ENCODE measurements at places on chromosomes 6 and 20.

DNA sequence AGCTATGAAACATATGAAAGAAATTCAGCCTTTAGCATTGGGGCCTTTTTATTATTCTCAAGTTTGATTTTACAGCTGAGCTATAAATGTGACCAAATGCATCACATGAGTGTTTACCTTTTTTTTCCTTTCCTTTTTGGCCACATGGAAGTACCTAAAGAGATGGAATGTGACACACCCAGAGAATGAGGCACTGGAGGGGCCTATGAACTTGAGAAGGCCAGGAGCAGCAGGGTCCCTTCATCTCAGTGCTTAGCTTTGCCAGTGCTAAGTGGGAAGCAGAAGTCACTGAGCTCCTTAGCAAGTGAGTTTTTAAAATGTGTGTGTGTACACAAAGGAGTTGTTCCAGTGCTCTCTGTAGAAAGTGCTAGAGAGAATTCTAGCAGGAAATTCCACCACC, 44.7 kb downstream of the RREB1 start:
- no peak for DNase-seq

DNA sequence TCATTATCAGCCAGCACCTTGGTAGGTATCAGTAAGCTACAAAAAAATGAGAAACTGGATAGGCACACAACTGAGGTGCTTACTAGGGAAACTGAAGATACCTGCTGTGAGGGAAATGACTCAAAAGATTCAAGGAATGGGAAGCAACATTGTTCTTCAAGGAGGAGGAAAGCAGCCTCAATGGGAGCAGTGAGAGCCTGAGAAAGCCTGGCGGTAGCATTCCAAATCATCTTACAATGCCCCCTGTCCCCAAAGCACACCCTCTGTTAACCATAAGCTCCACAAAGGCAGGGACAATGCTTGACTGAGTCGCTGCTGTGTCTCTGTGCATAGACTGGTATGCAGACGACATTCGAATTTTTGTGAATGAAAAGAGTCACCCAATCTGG, 10.6 kb downstream of the PKHD1 start:
- no peak for DNase-seq

DNA sequence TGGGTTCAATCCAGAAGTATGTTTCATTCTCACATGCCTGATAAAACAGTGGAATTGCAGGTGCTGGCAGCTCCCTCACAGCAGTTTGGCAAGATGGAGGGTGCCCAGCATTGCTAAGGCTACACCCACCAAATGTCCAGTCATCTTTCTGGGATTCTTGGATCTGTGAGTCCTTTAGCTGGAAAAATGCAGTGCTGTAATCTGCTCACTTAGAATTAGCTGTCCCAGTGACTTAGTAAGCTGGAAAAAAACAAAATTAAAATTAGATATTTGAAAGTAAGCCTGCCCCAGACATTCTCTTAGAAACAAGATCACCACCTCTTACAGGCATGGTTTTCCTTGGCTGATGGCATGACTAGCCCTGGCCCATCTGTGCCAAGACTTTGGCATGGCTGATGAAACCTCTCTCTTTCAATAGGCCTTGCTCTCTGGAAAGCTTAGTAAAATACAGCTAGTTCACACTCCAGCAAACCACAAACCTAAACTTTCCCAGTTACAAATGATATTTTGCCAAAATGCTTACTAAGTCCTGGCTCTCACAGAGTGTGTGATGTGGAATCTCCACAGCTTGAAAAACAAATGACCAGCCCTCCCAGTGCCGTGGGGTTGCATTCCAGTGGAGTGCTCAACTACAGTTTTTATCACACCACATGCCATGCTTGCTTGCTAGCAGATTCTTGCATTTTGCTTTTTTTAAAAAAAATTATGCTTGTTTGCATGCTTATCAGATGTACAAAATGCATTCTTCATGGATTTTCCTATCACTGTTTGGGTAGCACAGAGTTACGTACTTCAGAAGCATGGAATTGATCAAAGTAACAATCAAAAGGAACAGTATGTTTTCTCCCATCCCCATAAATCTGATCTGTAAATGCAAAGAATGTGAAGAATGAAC, 261.5 kb downstream of the EYA4 start:
- no peak for DNase-seq

DNA sequence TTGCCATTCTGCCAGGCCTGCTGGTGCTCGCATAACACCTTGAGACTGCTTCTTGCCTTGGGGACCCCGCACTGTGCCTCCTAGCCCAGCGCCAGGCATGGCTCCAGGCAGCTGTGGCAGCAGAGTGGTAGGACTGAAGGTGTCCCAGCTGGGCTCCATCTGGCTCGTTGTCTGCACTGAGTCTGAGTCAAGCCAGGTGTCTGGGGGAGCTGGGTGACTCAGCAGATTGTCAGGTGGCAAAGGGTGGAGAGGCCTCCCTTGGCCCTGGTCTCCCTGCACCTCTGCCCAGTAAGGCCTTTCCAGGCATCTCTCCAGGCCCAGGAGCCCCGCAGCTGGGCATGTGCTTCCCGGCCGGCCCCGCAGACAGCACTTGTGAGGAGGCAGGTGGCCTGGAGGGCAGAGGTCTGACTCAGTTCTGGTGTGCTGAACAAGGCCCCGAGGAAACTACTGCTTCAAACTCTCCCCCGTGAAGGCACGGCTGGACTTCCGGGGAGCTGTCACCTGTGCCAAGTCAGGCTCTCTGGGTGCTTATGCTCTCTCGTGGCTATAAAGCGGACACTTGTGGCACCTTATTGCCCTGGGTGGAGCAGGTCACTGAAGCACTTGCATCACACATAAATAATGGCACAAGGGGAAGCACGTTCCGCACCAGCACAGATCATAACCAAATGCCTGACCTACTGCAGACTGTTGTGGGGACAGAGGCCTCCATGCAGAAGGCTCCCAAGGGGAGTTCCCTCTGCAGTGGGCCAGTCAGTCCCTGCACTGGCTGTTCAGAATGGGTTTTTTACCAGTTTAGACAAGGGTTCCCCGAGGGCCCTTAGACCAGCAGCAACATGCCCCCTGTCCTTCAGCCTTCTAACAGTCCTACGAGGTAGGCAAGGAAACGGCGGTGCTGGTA, 27.5 kb downstream of the FOXC1 start:
- no peak for DNase-seq

All from cerebellar nuclear complex (tissue), 1 donor.